Naive thymus-derived CD8-positive, alpha-beta T cell (primary cell): ENCODE measurements at places on chromosomes 4 and X.

- DNase-seq = peak; percentile 31
Measured at GRCh38 chrX:124018023-124018422, 56.5 kb downstream of the STAG2 start.

GRCh38 chr4:95289028-95289634 lies 259.6 kb downstream of the UNC5C start:
- no peak for DNase-seq

DNA sequence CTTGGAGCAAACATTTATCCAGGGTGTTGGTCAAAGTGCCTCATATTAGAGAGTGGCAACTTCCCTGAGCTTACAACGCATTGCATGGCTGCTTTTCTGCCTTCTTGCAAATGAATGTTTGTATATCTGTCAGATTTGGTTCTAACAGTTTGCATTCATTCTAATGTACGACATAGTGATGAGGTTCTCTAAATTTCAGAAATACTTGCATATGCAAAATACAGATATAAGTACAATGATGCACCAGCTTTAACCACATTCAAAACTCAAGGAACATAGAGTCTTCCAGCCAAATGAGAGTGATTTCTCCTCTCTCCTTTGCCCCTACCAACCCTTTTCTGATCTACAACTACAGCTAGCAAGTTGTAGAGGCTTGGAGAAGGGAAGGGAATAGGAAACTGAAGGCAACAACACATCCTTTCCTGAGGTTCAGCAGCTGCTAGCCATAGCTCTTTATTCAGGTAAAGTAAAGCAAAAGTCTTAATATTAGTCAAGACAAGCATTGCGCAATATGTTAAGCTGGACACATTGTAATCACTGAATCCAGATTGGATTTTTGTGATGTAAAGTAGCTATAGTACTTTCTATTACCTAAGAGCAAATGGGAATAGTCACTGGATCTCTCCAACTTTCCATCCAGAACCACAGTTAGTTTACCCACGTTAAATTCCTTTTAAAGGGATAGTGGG lies 6.3 kb downstream of the TKTL2 start:
- no peak for DNase-seq

- DNase-seq = no peak
Measured at GRCh38 chrX:12390301-12390700, 252.0 kb downstream of the FRMPD4 start.
